ENCODE measurements at places on chromosomes 7 and 10.

GRCh38 chr10:68647672-68648341 is 73.2 kb upstream of the CCAR1 start:
- no peak for DNase-seq

GRCh38 chr7:35015346-35015859 is 21.9 kb downstream of the DPY19L1 start:
- no peak for DNase-seq

GRCh38 chr10:132590094-132590751 is 52.6 kb downstream of the INPP5A start:
- no peak for DNase-seq

- DNase-seq = no peak
These were observed 162.6 kb downstream of the SDK1 start for GRCh38 chr7:3463696-3464095.

GRCh38 chr7:117062300-117062699 is 109.0 kb downstream of the ST7 start:
- no peak for DNase-seq

GRCh38 chr7:153454306-153454705 is 597.9 kb upstream of the DPP6 start:
- no peak for DNase-seq

- DNase-seq = no peak
These were observed 47.0 kb upstream of the ELMO1 start for GRCh38 chr7:37495574-37496184.

- no peak for DNase-seq
These were observed 6.2 kb downstream of the NKX6-2 start for GRCh38 chr10:132779549-132780294.

DNA sequence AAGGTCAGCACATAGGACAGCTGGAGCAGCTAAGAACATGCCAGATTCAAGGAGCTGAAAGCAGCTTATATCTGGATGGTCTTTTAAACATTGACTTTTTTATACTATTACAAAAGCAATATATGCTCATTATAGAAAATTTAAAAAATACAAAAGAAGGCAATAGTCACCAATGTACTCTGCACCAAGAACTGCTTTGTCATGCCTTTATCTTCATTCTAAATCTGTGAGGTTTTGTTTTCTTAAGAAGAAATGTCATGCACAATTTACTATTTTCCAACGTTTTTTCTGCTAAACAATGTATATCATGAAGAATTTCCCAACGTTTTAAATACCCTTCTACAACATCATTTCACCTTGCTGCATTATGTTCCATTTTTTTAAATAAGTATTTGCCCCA is 2.8 kb downstream of the LIPM start:
- no peak for DNase-seq

- no peak for DNase-seq
These were observed 314.6 kb downstream of the AUTS2 start for GRCh38 chr7:69912846-69913245.

- no peak for DNase-seq
These were observed 4.9 kb upstream of the PHKG1 start for GRCh38 chr7:56097700-56098099.

DNA sequence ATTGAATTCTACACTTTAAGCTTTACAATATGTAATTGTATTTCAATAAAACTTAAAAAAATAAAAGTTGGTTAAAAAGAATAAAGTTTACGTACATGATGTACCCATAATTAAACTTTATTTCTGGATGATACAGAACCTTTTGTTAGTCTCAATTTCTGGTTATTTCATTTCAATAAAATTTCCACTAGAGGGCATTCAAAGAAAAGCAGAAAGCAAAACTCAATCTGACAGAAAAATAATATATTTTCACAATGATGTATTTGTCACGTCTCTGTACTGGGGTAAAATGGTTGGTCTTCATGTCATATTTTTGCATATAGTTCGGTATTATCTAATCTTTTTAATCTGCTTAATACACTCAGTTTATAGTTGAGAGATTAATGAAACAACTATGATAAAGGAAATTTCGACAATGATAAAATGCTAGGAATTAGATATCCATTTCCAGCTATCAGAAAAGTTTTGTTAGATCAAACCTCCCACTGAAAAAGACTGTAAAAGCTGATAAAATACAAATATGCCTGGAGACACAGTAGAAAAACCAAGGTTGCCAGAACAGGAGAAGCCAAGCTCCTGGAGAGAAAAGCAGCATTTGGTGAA is 27.4 kb downstream of the ASZ1 start:
- DNase-seq = no peak

DNA sequence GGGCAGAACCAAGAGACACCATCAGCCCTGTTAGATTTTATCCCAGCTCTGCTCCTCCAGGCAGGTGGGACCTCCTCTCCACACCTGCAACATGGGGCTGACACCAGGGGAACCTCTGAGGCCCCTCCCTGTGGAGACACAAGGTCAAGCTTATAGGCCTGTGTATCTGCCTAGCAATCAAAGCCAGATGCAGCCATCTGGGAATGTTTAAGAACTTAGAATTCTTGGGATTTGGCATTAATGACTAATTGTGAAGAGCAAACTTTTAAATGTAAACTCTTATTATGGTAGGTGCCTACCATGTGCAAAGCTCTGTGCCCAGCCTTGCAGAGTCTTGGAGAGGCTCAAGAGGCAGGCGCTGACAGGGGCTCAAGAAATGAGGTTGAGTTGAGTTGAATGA is 52.1 kb downstream of the TBATA start:
- DNase-seq = no peak

GRCh38 chr7:128938544-128939074 is 882 bp downstream of the IRF5 start:
- no peak for DNase-seq

DNA sequence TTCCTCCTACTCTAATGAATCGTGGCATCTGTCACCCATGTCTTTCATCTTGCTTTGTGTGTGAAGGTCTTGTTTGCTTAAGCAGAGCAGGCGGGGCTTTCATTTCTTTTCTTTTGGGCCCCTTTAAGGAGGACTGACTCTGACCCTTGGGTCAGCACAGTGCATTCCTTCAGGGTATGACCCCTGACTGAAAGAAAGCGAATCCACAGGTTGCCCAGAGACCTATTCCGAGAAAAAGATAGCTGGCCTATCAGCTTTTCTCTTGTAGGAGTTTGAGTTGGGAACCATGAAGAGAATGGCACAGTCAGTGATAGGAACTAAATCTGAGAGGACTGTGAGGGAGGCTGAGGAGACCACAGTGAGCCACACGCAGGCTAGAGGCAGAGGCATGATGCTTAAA is 193.2 kb upstream of the CDCA7L start:
- DNase-seq = no peak

GRCh38 chr7:143202161-143202560 is 18.9 kb downstream of the TAS2R39 start:
- no peak for DNase-seq

DNA sequence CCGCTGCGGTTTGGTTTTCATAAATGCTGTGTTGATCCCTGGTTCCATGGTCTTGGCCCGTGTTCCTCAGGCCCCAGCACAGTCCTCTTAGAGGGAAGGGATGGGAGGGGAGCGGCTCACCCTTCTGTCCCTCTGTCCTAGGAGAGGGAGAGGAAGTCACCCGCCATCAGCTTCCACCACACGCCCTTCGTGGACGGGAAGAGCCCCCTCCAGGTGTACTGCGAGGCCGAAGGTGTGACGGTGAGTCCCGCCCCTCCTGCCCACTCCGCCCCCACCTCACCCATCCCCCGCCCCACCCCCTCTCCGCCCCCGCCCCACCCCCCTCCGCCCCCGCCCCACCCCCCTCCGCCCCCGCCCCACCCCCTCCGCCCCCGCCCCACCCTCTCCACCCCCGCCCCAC is 37.5 kb upstream of the DPYSL4 start:
- no peak for DNase-seq

GRCh38 chr10:6320320-6321010 is 117.7 kb downstream of the PFKFB3 start:
- DNase-seq = no peak

DNA sequence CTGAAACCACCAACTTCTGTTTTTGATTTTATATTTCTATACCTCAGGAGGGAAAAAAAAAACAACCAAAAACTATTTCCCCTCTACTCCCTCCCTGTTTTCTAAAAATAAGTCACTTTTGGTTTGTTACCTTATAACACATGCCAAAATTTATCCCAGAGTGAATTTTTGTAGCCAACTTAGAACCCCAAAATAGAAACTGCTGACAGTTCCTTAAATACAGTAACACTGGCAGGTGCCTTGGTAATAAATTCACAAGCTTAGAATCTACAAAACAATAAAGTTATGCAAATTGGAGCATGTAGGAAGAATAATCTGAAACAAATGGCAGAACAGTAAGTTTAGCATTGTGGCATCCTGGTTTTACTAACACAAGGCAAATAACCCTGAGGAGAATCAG is 165.0 kb upstream of the HDAC9 start:
- DNase-seq = no peak

GRCh38 chr10:25811052-25811685 is 122.9 kb upstream of the MYO3A start:
- DNase-seq = no peak

- no peak for DNase-seq
These were observed 121.3 kb downstream of the PPP1R9A start for GRCh38 chr7:95028683-95029082.

DNA sequence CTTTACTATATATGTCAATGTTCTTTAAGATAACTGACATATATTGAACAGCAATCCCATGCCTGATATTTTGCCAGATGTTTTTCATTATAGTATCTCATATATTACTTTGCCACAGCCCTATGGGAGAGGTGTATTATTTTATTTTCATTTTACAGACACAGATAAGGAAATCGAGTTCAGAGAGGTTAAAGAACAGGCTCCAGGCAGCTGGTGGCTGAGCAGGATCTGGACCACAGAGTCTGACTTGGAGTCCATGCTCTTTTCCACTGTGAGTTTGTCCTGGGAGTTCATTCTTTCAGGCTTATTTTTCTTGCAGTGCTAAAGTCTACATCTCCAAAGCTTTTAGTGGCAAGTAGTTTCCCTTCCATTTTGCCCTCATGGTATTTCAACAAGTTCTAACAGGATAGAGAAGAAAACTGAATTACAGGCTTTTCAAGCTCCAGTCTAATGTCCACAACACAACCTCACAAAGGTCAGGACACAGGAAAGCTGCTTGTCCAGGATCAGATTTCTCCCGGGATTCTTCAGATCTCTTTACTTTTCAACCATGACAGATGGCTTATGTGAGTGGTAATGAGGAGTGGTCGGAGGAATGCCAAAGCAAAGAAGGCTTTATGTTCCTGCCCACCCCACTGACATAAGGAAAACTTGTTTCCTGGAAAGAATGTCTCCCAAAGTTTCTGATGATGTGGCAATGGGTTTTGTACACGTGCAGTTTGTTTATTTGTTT is 13.1 kb upstream of the SLC35B4 start:
- no peak for DNase-seq

DNA sequence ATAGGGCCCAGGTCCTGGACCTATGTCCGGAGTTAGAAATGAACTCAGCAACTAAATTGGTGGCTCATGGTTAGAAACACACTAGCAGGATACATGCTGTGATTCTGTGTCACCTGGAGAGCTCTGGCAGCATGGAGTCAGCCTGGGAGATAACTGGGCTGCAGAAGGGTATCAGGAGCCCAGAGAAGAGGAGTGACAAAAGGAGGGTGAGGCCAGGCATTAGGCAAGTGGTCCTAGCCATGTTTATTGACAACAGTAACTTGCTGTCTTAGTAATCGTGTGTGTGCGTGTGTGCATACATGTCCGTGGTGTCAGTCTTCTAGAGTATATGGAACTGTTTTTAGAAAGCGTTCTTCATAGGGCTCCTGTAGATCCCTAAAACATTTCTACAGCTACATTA is 157.5 kb upstream of the PHYHIPL start:
- DNase-seq = no peak

DNA sequence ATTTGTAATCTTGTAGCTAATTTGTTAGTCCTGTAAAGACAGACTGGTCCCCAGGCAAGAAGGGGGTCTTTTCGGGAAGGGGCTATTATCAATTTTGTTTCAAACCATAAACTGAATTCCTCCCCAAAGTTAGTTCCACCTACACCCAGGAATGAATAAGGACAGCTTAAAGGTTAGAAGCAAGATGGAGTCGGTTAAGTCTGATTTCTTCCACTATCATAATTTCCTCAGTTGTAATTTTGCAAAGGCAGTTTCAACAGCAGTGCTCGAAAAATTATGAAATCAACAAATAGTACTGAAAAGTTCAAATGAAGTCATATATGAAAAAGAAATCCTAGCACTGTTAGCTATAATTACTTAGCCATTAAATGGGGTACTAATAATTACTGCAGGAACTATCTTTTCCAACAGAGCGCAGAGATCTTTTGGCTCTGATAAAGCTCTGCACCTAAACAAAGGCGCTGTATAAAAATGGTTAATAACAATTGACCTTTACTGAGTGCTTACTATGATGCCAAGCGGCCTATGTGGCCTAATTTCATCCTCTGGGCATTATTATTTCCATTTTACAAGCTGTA is 756 bp upstream of the SEC24C start:
- DNase-seq = no peak

DNA sequence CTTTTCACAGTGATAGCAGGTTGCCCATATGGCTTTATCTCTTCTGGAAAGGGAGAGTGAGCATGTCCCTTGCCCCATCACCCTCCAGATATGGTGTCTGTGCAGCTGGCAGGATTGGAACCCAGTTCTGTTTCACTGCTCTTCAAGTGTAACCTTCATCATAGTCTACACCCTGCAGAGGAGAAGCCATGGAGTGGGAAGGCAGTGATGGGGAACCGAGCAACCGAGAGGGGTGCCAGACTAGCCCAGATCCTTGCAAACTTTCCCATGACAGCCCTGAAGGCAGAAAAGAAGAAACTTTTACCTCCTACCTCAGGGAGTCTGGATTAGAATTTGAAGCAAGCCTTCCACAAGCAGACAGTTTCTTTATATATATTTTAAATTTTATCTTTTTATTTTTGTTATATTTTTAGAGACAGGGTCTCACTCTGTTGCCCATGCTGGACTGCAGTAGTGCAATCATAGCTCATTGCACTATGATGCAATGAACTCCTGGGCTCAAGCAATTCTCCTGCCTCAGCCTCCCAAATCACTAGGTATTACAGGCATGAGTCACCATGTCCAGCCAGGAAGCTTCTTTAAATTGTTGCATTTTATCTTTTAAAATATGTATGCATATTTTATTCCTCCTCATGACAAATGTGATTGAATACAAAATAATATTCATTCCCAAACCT is 133.3 kb downstream of the KCNMA1 start:
- no peak for DNase-seq
